Stimulated activated CD8-positive, alpha-beta memory T cell treated with anti-CD3 and anti-CD28 coated beads, Interleukin-4, amount 100 ng/mL, for 24 hours (primary cell): ENCODE measurements at places on chromosomes 1 and 21.
A peak's percentile ranks its signal among the peaks of the same experiment; 100 is the strongest.

GRCh38 chr1:215228193-215228592, 145.7 kb downstream of the KCNK2 start:
- DNase-seq, result no peak

- DNase-seq, result no peak
Observed at GRCh38 chr1:47479664-47480063, 41.8 kb downstream of the FOXD2 start.

DNA sequence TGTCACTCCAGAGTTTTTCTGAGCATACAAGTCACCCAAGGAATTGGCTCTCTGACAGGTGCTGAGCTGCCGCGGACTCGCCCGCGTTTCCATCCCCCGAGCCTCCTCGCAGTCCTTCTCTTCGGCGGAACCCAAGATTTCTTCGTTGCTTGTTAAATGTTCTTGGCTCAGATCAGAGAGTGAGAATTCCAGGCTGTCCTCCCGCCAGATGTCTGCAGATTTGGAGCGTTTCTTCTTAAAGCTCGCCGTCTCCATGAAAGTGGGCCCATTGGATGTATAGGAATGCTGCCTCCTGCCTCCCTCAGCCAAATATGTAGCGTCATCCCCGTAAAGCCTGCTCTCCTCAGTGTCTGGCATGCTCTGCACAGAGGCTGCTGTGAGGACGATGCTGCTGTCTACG, 77.8 kb downstream of the TIAM1 start:
- no peak for DNase-seq

GRCh38 chr1:65266476-65266875, 42.9 kb upstream of the DNAJC6 start:
- no peak for DNase-seq

DNA sequence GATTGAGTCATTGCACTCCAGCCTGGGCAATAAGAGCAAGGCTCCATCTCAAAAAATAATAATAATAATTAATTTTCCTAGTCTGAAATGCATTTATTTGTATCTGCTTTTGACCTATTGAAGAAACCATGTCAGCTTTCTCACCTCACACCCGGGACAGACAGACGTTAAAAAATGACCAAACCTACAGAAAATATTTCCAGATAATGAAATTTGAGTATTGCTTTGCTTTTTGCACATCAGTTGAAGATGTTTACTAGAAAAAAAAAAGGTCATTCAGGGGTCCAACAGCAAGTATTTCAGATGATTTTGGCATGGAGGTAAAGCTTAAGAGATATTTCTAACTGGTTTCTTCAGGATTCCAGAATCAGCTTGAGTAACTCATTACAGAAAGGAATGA, at the start of gene OR6K6:
Gene OR6K6 (plus strand): TSS at position 301 of the 400 bp plus-strand sequence. CDS start 168 bp downstream, outside the sequence.
- DNase-seq, result no peak

- no peak for DNase-seq
Observed at GRCh38 chr1:235404190-235404589, 37.0 kb downstream of the TBCE start.

GRCh38 chr1:226223786-226224244, 351 bp downstream of the MIXL1 start:
- no peak for DNase-seq

- DNase-seq, result no peak
Observed at GRCh38 chr1:204834336-204834735, 36.3 kb upstream of the NFASC start.

- no peak for DNase-seq
Observed at GRCh38 chr1:24477309-24477708, 25.3 kb upstream of the RCAN3 start.

GRCh38 chr1:21853131-21853427, 41.0 kb downstream of the LDLRAD2 start:
- no peak for DNase-seq

- no peak for DNase-seq
Observed at GRCh38 chr1:33718186-33718585, 145.7 kb upstream of the HMGB4 start.

DNA sequence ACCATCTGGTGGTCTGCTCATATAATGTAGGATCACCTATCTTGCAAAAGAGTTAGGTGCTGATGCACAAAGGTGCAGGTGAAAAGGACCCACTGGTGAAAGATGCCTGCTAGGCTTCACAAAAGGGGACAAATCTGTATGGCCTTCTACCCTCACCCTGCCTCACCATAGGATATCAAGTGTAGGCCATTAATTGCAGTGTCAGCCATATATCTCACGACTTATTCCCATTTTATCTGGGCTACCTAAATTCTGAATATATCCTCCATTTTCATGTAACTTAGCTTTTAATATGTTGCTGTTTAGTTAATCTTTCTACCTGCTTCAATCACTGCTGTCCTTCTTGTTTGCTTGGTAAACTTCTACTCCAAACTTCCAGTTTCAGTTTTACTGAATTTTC, 84.2 kb upstream of the DPH5 start:
- DNase-seq, result no peak

DNA sequence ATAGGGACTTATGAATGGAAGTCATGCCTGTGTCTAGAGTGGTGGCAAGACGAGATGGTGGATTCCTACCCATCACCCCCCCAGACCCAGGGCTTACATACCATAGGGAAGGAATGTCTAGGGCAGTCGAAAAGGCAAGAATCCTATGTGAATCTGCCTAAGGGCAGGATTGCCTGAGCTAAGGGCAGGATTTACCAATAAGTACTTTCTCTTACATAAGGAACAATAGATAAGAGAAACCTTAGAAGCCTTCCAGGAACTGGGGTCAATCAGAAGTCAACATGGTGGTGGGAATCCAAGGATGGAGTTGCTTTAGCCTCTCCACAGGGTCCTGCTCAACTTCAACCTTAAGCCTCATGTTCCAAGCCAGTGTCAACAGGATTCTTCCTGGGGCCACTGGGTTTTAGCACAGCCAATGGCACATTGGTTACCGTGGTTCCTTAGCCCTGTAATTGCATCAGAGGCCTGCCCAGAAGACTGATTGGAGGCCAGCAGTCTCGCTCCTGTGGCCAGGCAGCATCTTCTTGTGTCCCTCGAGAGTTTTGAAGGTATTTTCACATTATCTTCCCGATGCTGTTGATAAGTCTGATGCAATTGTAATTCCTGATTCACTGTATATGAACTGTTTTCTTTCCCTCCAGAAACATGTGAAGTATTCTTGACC, 20.7 kb downstream of the BACE2 start:
- DNase-seq, result no peak

- DNase-seq, result no peak
Observed at GRCh38 chr1:157133426-157133825, 4.8 kb downstream of the ETV3 start.

GRCh38 chr1:5884110-5884509, 108.1 kb downstream of the NPHP4 start:
- no peak for DNase-seq

DNA sequence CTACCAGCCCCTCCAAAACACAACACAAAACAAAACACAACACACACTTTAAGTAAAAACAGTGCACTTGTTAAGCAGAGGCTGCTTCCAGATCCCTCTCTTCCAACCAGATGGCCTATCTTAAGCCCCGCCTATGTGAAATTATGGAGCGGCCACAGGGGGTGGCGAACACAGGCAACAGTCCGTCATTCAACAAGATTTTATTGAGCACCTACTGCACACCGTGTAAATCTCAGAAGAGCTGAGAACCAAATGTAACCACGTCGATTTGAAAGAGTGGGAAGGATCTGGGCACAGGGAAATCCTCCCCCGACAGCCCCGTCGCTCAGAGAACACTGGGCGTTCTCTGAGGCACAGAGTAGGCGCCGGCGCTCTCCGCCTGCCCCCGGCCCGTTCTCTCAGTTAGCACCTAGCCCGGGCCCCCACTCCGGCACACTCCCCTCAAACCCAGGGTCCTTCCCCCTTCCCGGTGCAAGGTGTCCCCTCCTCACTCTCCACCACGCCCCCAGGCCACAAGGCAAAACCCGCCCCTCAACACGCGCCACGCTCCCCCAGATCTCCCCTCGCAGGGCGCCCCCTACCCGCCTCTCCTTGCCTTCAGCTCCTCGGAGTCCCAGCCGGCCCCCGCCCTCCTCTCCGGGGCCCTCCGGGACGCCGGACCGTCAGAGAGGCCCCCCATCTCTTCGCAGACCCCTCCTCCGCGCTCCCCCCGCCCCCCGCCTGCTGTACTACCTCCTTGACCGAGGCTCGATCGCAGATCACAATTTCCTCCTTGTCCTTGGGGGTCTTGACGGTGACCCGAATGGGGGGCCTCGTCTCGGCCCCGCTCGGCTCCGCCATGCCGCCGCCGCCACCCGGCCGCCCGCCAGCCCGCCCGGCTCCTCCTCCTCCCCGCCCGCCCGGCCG, 483 bp downstream of the UBQLN4 start:
- DNase-seq, result peak; percentile 48

- no peak for DNase-seq
Observed at GRCh38 chr1:112544011-112544688, 35.4 kb downstream of the WNT2B start.

DNA sequence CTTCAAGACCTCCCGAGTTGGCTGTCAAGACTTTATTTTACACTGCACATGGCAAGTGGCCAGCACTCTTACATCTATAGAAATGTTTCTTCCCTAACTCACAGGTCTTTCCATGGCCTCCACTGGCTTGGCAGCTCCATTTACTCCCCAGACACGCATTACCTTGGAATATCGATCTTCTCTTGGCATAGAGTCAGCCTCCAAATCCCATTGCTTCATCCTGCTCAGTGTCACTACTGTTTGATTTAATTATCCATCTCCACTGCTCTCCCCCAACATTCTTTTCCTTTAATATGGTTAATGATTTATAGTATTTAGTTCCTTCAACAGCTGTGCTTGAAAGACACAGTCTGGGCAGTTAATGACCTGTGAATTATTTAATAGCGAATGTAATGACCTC, 241.2 kb upstream of the MAP1LC3C start:
- DNase-seq, result no peak

- no peak for DNase-seq
Observed at GRCh38 chr21:39686646-39687468, 58.1 kb upstream of the IGSF5 start.

DNA sequence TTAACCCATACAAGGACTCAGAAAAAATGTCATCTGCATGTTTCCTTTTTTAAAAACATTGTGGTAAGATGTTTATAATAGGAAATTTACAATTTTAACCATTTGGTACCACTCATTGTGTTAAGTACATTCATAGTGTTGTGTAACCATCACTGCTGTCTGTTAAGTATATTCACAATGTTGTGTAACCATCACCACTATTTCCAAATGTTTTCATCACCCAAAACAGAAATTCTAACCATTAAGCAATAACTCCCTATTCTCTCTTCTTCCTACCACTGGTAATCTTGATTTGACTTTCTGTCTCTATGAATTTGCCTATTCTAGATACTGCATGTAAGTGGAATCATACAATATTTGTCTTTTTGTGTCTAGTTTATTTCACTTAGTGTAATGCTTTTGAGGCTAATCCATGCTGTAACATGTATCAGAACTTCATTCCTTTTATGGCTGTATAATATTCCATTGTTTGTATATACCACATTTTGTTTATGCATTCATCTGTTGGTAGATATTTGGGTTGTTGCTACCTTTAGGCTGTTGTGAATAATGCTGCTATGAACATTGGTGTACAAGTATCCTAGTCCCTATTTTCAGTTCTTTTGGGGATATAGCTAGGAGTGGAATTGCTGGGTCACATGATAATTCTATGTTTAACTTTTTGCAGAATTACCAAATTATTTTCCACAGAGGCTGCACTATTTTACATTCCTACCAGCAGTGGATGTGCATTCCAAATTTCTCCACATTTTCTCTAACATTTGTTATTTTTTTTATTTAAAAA, 14.1 kb downstream of the HIPK1 start:
- no peak for DNase-seq

- no peak for DNase-seq
Observed at GRCh38 chr1:172916116-172916515, 134.6 kb downstream of the TNFSF18 start.

- no peak for DNase-seq
Observed at GRCh38 chr1:186849271-186849671, 20.5 kb downstream of the PLA2G4A start.

- DNase-seq, result no peak
Observed at GRCh38 chr21:39904457-39904856, 37.2 kb downstream of the PCP4 start.

DNA sequence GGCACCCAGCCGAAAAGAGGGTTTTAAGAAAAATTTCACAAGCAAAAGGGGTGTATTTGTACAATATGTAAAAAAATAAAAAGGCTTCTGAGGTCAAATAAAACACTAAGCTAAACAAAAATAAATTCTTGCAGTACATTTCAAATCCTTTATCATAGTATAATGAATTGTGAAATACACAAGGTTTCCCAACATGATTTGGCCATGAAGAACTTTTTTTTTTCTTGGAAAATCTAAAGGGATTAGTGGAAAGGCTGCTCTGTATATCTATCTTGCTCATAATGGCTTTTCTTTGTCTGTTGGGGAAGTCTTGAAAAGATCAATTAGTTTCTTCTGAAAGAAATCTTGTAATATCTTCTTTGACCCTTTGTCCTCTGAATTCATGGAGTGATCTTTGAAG, 593.4 kb downstream of the PLPP3 start:
- DNase-seq, result no peak

DNA sequence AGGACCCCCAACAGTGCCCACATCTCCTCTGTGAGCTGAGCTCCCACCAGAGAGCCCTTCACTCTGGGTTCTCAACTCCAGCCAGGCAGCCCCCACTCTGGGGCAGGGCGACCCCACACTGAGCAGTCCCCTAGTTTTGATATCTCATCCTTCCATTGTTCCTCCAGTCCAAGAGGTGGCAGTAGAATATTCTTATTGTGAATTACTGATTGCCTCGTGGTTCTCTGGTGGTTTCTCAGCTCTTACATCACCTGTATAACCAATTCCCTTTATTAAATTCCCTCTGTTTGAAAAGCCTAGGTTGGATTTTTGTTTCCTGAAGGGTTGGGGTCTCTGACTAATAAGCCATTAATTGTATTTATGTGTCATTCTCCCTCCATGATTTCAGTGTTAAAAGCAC, 407.5 kb downstream of the SETD4 start:
- DNase-seq, result no peak

- DNase-seq, result no peak
Observed at GRCh38 chr1:45510036-45510971, 10.2 kb downstream of the MMACHC start.

DNA sequence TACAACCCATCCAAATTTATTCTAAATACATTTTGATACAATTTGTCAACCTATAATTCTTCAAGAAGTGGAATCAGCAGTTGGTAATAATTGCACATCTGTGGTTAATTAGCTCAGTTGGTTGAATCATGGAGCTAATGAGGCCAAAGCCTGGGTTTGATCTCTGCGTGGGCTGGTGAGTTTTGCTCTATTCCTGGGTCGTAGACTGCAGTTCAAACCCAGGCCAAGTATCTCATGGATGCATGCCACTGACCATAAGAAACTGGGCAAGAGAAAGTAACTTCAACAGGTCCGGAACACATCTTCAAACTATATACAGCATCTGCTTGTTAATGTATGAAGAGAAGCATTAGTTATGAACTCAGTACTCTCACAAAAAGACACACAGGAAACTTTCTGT, 779.7 kb downstream of the USP25 start:
- DNase-seq, result no peak

- no peak for DNase-seq
Observed at GRCh38 chr1:84834419-84835064, 58.5 kb downstream of the LPAR3 start.

GRCh38 chr1:220810179-220810653, 23.5 kb downstream of the MTARC1 start:
- peak; percentile 54 for DNase-seq
